Activated T-helper 2 cell treated with anti-CD3 and anti-CD28 coated beads, Interferon-gamma antibody, Interleukin-2, Interleukin-4, amounts not matched to agents 10 μg/mL and 5 μg/mL and 100 μg/mL, durations not matched to agents 14 hours and 24 hours and 36 hours (primary cell): ENCODE measurements at places on chromosomes 2 and 18. TPM values are rescaled to one million over a fixed set of nuclear protein-coding genes. Genes with fewer than 3 reads are reported as not detected.

Gene TMEM198
- 3.8 and 4.9 TPM in 2 replicates for total RNA-seq

Gene IL36G
- not detected in 2 replicates for total RNA-seq

Gene UXS1
- 29.7 and 34.9 TPM in 2 replicates for total RNA-seq

Gene SLC16A14
- 6.7 and 7.8 TPM in 2 replicates for total RNA-seq

Gene ANKRD30BL
- total RNA-seq = not detected in 2 replicates

DNA sequence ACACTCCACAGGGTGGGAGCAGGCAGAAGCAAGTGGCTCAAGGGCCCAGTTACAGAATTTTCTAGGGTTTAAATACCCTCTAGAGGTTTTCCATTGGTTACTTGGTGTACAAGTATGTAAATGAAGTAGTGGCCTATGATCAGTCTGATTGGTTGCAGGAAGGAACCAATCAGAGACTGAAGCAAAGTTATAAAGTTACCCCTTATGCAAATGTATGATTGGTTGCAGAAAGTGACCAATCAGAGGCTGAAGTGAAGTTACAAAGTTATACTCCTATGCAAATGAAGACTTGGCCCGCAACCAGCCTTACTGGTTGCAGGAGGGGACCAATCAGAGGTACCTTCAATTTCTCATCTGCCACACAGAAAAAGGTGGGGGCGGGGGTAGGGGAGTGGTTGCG lies 154.6 kb downstream of the INO80D start:
- no peaks in the 10 kb centered on the region for H3K36me3 ChIP-seq
- H3K4me1 ChIP-seq = no peaks in the 10 kb centered on the region
- H3K27ac ChIP-seq = no peak overlapping the region
- DNase-seq = no peak
- H3K27me3 ChIP-seq = peaks cover 29% of the 10 kb centered on the region

- no peak overlapping the region for H3K4me3 ChIP-seq
- peaks cover 16% of the 10 kb centered on the region for H3K36me3 ChIP-seq
- H3K4me1 ChIP-seq = peaks cover 3% of the 10 kb centered on the region
- H3K27me3 ChIP-seq = no peaks in the 10 kb centered on the region
These were observed 15.2 kb downstream of the KIDINS220 start for GRCh38 chr2:8822218-8822617.

DNA sequence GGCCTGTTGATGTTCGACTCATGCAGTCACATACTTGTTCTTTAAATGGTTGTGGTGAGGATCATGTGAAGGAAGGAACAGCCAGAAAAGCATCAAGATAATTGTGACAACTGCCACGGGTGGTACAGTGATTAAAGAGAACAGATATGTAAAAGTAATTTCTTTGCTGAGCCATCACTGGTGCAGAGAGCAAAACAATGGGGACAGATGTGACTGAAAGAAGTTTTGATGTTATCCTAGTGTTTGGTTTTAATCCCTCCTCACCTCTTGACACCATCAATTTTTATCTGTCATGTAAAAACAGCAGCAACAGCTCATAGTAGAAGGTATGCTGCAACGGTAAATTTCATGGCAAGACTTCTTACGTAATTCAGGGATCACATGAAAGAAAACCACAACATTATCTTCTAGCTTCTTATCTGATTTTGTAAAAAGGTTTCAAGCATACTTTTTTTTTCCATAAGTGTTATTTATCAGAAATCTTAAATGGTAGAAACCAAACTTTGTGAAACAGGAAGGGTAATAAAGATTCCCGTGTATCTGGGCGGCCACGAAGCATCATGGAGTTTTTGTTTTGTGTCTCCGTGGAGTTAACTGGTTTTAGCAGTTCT lies 65.2 kb downstream of the PLCL1 start:
- peak overlapping the region; percentile 54 for H3K4me3 ChIP-seq
- peaks cover 51% of the 10 kb centered on the region for H3K4me1 ChIP-seq
- H3K27ac ChIP-seq = peak overlapping the region; percentile 84
- no peaks in the 10 kb centered on the region for H3K36me3 ChIP-seq

DNA sequence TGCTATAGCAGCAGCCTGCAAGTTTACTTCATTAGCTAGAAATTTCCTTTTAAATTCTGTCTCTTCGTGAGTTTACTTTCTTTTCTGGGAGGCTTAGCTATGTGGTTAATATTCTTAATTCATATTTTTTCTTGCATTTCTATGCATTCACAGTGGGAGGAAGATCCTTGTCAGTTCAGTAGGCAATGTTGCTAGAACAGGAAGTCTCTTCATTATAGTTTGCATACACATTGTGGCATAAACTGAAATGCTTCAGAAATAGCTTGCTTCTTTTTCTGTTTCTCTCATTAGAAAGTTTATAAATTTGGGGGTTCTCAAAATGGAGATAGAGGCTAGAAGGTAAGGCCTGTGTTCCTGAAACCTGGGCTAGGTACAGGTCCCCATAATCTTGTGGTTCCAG lies 8.1 kb upstream of the ARHGAP15 start:
- H3K4me1 ChIP-seq = peaks cover 19% of the 10 kb centered on the region
- H3K36me3 ChIP-seq = peaks cover 13% of the 10 kb centered on the region
- H3K27ac ChIP-seq = no peak overlapping the region
- no peak for DNase-seq
- H3K27me3 ChIP-seq = no peaks in the 10 kb centered on the region

- peaks cover 12% of the 10 kb centered on the region for H3K4me1 ChIP-seq
- H3K27me3 ChIP-seq = peaks cover 25% of the 10 kb centered on the region
- peak overlapping the region; percentile 29 for H3K27ac ChIP-seq
These were observed 276.9 kb upstream of the ERBB4 start for GRCh38 chr2:212815453-212815852.

GRCh38 chr18:26429535-26430226 lies 118.7 kb downstream of the KCTD1 start:
- H3K4me1 ChIP-seq = no peaks in the 10 kb centered on the region
- peaks cover 6% of the 10 kb centered on the region for H3K27me3 ChIP-seq
- no peak for DNase-seq
- no peaks in the 10 kb centered on the region for H3K36me3 ChIP-seq

GRCh38 chr2:195543902-195544894 lies 112.8 kb upstream of the SLC39A10 start:
- peaks cover 41% of the 10 kb centered on the region for H3K36me3 ChIP-seq
- H3K4me1 ChIP-seq = peaks cover 57% of the 10 kb centered on the region
- DNase-seq = no peak
- H3K4me3 ChIP-seq = peak overlapping the region; percentile 43

DNA sequence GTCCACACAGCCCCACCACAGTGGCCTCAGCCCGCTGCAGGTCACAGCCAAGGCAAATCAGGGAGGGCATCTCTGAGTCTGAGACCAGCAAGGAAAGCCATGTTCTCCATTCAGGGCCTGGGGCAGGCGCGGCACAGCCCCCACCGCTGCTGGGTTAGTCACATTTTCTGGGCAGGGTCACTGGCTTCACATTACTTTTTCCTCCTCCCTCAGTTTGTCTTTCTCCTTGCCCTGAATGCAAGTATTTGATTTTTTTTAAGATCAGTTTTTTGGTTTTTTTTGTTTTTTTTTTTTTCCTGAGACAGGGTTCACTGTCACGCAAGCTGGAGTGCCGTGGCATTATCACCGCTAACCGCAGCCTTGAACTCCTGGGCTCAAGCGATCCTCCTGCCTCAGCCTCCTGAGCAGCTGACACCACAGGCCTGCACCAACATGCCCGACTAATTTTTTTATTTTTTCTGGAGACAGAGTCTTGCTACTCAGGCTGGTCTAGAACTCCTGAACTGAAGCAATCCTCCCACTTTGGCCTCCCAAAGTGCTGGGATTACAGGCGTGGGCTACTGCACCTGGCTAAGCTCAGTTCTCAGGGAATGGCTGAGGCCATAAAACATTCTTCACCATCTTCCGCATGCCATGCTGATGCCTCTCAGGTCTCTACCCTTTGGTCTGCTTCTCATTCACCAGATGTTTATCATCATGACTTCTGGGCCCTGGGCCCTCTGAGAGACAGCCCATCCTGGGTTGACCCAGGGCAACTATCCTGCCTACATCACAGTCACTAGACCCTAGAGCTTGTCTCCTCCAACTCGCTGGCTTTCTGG lies 628 bp upstream of the CAPG start:
- H3K36me3 ChIP-seq = peaks cover 10% of the 10 kb centered on the region
- H3K27ac ChIP-seq = peak overlapping the region; percentile 83
- H3K27me3 ChIP-seq = no peaks in the 10 kb centered on the region
- no peak for DNase-seq
- peaks cover 55% of the 10 kb centered on the region for H3K4me1 ChIP-seq

DNA sequence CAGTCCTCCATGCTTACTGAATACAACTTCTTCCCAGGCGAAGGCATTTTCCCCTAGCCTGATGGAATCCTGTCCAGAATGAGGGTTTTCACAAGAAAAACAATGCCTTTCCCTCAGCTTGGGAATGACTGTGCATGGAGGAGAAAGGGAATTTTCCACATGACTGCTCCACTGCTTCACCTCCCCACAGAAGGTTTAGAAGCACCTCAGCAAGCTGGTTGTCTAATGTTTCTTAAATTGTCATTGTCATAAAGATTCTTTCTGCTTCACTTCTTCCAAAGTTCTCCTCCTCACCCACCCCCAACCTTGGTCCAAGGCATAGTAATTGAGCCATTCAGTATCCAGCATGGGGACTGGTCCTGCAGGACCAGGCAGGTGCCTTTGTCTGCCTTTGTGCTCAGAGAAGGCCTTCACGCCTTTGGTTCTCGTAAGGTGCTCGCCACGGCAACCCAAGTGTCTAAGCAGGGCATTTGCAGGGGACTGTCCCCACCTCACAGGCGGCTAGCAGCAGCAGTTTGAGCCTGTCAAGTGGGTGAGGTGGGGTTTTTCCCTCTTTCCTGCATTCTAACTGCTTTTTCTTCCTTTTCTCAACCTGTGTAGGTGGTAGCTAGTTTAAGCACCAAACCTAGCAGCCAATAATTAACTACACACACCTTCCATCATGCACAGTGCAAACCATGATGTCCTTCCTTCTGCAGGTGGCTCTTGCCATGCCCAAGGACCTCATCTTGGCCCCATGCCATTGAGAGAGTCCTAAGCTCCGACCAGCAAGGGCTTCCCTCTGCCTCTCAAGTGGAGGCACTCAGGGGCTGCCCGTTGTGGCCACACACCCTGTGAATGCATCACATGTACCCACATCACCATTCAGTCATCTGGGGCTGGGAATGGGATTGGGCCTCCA lies 65.7 kb upstream of the BCL2L11 start:
- no peaks in the 10 kb centered on the region for H3K36me3 ChIP-seq
- H3K4me3 ChIP-seq = no peak overlapping the region
- no peak for DNase-seq
- H3K4me1 ChIP-seq = peaks cover 33% of the 10 kb centered on the region
- peak overlapping the region; percentile 64 for H3K27ac ChIP-seq

- DNase-seq = no peak
- H3K4me1 ChIP-seq = no peaks in the 10 kb centered on the region
- H3K4me3 ChIP-seq = no peak overlapping the region
These were observed 61.7 kb upstream of the RALBP1 start for GRCh38 chr18:9413576-9413975.

DNA sequence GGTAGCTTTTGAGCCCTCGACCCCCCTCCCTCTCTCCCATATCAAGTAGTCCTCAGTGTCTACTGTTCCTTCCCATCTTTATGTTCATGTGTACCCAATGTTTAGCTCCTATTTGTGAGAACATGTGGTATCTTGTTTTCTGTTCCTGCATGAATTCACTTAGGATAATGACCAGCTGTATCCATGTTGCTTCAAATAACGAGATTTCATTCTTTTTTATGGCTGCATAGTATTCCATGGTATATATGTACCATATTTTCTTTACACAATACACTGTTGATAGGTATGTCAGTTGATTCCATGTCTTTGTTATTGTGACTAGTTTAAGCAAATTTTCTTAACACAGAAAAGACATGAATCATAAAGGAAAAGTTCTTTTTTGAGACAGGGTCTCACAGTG lies 16.5 kb upstream of the NDUFV2 start:
- H3K4me3 ChIP-seq = no peak overlapping the region
- H3K27me3 ChIP-seq = no peaks in the 10 kb centered on the region
- H3K4me1 ChIP-seq = peaks cover 61% of the 10 kb centered on the region
- peak overlapping the region; percentile 60 for H3K27ac ChIP-seq

DNA sequence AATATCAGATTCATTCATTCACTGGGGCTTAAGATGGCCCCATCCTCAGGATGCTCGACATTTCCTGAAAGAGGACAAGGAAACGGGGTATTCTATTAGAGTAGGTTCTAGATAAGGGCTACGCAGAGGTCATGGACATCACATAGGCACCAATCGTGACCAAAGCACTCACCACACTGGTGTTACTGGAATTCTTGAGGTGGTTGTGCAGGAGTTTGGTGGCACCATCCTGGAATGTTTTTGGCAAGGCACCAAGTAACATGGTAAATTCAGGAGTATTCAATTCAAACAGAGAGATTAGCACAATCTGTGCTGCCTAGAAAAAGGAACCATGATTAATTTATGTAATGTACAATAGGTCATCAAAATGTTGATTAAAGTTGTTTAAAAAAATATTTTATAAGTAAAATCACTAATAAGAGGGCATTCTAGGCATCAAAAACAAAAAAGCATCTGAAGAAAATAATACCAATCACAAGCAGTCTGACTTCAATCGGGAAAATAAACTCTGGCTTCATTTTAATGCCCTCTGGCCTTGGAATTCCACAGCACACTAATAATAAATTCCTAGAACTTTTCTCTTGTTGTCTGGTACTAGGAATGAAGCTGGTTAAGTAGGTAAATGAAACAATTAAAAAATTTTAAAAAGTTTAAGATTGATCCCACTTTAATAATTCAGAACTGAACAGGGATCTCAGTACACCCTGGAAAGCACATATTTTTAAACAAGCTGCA lies 102.8 kb upstream of the TFCP2L1 start:
- no peak for DNase-seq
- no peaks in the 10 kb centered on the region for H3K27me3 ChIP-seq
- H3K36me3 ChIP-seq = peaks cover 39% of the 10 kb centered on the region
- peaks cover 5% of the 10 kb centered on the region for H3K4me1 ChIP-seq
- H3K27ac ChIP-seq = no peak overlapping the region
- H3K4me3 ChIP-seq = no peak overlapping the region

- H3K4me1 ChIP-seq = peaks cover 17% of the 10 kb centered on the region
- H3K27me3 ChIP-seq = peaks cover 28% of the 10 kb centered on the region
- no peak overlapping the region for H3K4me3 ChIP-seq
- H3K27ac ChIP-seq = no peak overlapping the region
- no peak for DNase-seq
These were observed 114.9 kb downstream of the ICOS start for GRCh38 chr2:204051476-204051875.

DNA sequence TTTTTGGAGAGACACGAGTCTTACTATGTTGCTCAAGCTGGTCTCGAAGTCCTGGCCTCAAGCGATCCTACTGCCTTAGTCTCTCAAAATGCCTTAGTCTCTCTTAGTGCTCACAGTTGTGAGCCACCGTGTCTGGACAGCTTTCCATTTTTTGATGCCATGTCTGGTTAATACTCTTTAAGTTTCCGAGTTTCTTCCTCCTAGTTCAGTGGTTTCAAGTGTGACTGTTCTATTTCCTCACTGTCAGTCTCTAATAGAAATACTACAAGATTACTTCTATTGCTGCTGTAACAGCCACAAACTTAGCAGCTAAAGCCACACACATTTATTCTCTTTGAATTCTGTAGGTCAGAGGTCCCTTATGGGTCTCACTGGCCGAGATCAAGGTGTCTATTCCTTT lies 125.1 kb upstream of the MGAT5 start:
- H3K36me3 ChIP-seq = no peaks in the 10 kb centered on the region
- H3K27ac ChIP-seq = no peak overlapping the region
- H3K27me3 ChIP-seq = peaks cover 43% of the 10 kb centered on the region
- DNase-seq = no peak
